HepG2 (cell line): ENCODE measurements at places on chromosomes 3 and 15. TPM values are rescaled to one million over a fixed set of nuclear protein-coding genes. Genes with fewer than 3 reads are reported as not detected.

GRCh38 chr3:6825524-6825923 is 35.4 kb upstream of the GRM7 start:
- no peak overlapping the region for H3K27ac ChIP-seq
- no peaks in the 10 kb centered on the region for H3K36me3 ChIP-seq
- DNase-seq, result no peak

GRCh38 chr15:65904301-65904700 is 35.0 kb downstream of the RAB11A start:
- H3K27me3 ChIP-seq, result no peaks in the 10 kb centered on the region
- no peak overlapping the region for H3K4me3 ChIP-seq
- peaks cover 22% of the 10 kb centered on the region for H3K36me3 ChIP-seq
- H3K27ac ChIP-seq, result no peak overlapping the region
- H3K4me1 ChIP-seq, result peaks cover 27% of the 10 kb centered on the region

DNA sequence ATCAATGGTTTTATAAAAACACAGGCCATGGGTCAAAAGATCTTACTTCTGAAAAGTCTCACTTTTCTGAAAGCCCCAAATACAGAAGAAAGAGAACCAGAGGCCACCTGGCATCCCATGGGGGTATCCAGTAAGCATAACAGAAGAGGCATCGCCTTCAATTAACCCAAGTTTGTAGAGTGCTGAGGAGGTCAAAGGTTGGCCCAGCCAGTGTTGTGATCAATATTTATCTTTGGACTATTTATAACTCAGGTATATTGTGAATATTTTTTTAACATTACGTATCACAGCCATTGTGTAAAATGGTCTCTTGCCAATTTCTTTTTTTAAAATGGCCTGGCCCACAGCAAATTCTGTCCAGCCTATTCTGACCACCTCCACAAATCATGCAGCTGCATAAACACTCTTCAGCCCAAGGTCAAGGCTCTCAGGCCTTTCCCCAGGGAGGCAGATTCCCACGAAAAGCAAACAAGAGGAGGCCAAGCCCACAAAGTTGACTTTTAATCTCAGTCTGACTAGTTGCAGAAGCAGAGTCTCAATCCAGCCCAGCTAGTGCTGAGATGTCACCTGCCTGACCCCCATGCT is 26.2 kb upstream of the SPTBN5 start:
- peaks cover 40% of the 10 kb centered on the region for H3K4me1 ChIP-seq
- DNase-seq, result no peak
- H3K27ac ChIP-seq, result no peak overlapping the region
- no peaks in the 10 kb centered on the region for H3K27me3 ChIP-seq
- peaks cover 6% of the 10 kb centered on the region; the same call in 1 of the 2 replicates for H3K36me3 ChIP-seq

DNA sequence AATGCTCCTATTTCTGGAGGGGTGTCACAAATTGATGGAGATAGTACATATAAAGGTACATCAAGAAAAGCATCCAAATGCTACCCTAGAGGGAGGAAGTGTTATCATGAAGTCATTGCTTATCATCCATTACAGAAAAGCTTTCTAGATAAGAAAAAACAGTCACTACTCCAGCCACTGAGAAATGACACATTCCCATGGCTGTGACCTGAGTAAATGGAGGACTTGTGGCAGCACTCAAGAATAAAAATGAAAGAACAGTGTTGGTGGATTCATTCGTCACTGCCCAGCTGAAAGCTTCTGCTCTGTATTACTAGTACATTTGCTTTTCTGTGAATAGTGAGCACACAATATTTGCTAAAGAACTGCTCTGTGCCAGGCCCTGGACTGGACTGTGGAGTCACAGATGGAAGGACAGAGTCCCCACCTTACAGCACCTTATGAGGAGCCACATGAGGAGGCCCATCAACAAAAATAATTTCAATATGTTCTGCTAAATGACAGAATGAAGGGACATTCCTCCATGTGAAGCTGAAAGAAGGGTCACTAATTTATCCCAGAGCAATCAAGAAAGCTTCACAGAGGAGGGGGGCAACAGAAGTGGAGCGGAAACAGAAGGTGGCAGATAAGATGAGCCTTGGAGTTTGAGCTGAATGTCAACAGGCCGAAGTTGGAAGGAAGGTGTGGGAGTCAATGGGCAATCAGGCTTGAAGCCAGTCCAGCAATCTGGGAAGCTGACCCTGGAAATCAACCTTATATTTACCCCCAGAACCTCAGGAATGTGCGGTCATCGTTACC is 343.5 kb upstream of the TRIM42 start:
- H3K4me3 ChIP-seq, result no peak overlapping the region
- H3K27ac ChIP-seq, result no peak overlapping the region
- H3K4me1 ChIP-seq, result no peaks in the 10 kb centered on the region
- H3K27me3 ChIP-seq, result no peaks in the 10 kb centered on the region

- H3K4me1 ChIP-seq, result peaks cover 14% of the 10 kb centered on the region
- H3K27me3 ChIP-seq, result peaks cover 7% of the 10 kb centered on the region; the same call in 1 of the 3 replicates
- no peak for DNase-seq
- no peaks in the 10 kb centered on the region for H3K36me3 ChIP-seq
Measured at GRCh38 chr15:73054417-73054953, 2.2 kb downstream of the NEO1 start.

- no peaks in the 10 kb centered on the region for H3K36me3 ChIP-seq
- H3K4me3 ChIP-seq, result no peak overlapping the region
- no peaks in the 10 kb centered on the region for H3K4me1 ChIP-seq
- no peaks in the 10 kb centered on the region for H3K27me3 ChIP-seq
Measured at GRCh38 chr3:36206956-36207580, 173.2 kb upstream of the STAC start.

- no peaks in the 10 kb centered on the region for H3K36me3 ChIP-seq
- no peak overlapping the region for H3K27ac ChIP-seq
- H3K27me3 ChIP-seq, result no peaks in the 10 kb centered on the region
- no peaks in the 10 kb centered on the region for H3K4me1 ChIP-seq
Measured at GRCh38 chr3:189756582-189757078, 125.4 kb downstream of the TP63 start.

GRCh38 chr15:41630616-41631217 is 29.5 kb upstream of the MGA start:
- no peak overlapping the region for H3K4me3 ChIP-seq
- peaks cover 45% of the 10 kb centered on the region for H3K4me1 ChIP-seq
- DNase-seq, result peak; percentile 35
- H3K27ac ChIP-seq, result no peak overlapping the region

GRCh38 chr15:31437686-31438085 is 111.1 kb downstream of the KLF13 start:
- H3K36me3 ChIP-seq, result no peaks in the 10 kb centered on the region
- no peak overlapping the region for H3K27ac ChIP-seq
- no peak for DNase-seq

DNA sequence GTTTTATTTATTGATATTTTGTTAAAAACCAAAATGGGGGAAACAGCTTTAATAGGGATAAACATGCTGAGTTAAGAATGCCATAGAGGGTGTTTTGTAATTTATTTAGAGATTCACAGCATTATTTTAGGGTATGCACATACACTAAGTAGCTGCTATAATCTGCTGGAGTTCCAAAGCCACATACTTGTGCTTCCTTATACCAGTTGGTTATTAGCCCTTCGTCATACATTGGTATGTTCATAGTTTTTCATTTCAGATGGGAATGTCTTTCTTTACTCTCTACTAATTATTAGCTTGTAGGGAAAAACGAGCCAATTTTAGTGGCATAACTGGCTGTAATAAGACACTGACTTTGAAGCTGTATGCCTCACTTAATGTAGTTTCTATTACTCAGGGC is 74.9 kb downstream of the PFN2 start:
- no peak overlapping the region for H3K27ac ChIP-seq
- no peaks in the 10 kb centered on the region; the same call in 1 of the 2 replicates for H3K4me1 ChIP-seq
- peaks cover 6% of the 10 kb centered on the region; the same call in 1 of the 3 replicates for H3K36me3 ChIP-seq

DNA sequence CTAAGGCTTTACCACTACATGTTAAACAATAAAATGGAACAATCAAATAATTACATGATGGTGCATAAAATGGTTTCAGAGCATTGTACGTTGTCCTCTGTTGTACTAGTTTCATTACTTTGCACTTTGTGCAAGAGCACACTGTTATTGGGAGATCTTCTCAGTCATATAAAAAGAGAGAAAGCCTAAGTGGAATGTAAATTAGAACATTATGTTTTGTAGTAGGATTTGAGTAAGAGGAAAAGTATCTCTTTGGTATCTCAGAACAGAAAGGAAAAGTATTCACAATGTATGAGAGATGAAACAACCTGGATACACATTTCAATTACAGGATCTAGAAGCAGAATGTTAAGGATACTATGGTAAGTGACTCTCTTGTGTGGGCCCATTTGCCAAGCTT is 26.9 kb upstream of the PLSCR2 start:
- no peaks in the 10 kb centered on the region for H3K36me3 ChIP-seq
- no peaks in the 10 kb centered on the region for H3K27me3 ChIP-seq
- no peak overlapping the region for H3K4me3 ChIP-seq
- no peak overlapping the region for H3K27ac ChIP-seq
- no peak for DNase-seq

DNA sequence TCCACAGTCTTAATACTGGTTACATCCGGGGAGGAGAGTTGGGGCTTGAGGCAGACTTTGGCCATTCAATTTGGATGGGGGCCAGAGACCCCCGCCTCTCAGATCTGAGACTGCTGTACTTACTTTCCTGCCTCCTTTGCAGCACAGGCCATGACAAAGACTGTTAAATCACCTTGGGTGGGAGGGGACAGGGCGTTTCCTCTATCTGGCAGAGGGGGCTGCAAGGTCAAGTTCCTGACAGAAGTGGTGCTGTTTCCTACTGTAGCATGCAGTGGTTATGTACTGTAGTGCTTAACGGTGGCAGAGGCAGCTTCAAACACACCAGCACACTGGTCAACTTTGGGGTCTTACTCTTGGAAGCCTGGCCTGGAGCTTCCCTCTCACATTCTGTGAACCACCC is 261.2 kb upstream of the LRRFIP2 start:
- no peaks in the 10 kb centered on the region for H3K27me3 ChIP-seq
- H3K4me1 ChIP-seq, result no peaks in the 10 kb centered on the region
- H3K36me3 ChIP-seq, result 0 out of 3 replicates have a peak, but pooled peaks cover 6% of the 10 kb centered on the region
- no peak overlapping the region for H3K4me3 ChIP-seq
- no peak overlapping the region for H3K27ac ChIP-seq

DNA sequence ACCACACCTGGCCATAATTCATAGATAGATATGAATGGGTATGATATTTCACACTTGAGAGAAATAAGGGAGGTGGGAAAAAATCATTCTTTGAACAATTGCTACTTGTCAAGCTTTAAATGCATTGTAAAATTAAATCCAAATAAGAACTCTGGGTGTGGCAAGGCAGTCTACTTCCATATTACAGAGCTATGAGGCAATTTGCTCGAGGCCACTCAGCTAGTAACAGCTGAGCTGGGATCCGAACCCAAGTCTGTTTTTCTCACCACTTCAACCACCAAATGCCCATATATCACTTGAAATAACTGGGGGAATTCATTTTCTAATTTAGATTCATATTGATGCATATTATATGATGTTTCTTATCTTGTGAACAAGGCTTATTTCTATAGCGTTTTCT is 482.2 kb upstream of the ADAMTS9 start:
- DNase-seq, result no peak
- H3K4me1 ChIP-seq, result peaks cover 9% of the 10 kb centered on the region
- H3K27ac ChIP-seq, result no peak overlapping the region

GRCh38 chr15:64772488-64772887 is 2.9 kb downstream of the RBPMS2 start:
- H3K27ac ChIP-seq, result no peak overlapping the region
- peaks cover 7% of the 10 kb centered on the region for H3K27me3 ChIP-seq
- H3K4me3 ChIP-seq, result no peak overlapping the region
- no peaks in the 10 kb centered on the region for H3K36me3 ChIP-seq
- DNase-seq, result no peak
- peaks cover 8% of the 10 kb centered on the region; the same call in 1 of the 2 replicates for H3K4me1 ChIP-seq

The IL17RC gene
- total RNA-seq, result 10.7 and 20.7 TPM in 2 replicates

The IGF2BP2 gene
- total RNA-seq, result 46.0 and 46.3 TPM in 2 replicates

The PRR23B gene
- total RNA-seq, result not detected in 2 replicates

The SLC12A8 gene
- 0.13 and 0.71 TPM in 2 replicates for total RNA-seq

The FAM81A gene
- total RNA-seq, result 0.09 and 0.18 TPM in 2 replicates

The ZNF662 gene
- not detected in 2 replicates for total RNA-seq

The ANKUB1 gene
- total RNA-seq, result not detected in 2 replicates

The IQCH gene
- total RNA-seq, result 0.48 and 0.55 TPM in 2 replicates

The LMAN1L gene
- total RNA-seq, result not detected in 2 replicates

The GNAI2 gene
- 34.5 and 51.1 TPM in 2 replicates for total RNA-seq

The DUOXA2 gene
- total RNA-seq, result not detected in 2 replicates

The CHRM5 gene
- total RNA-seq, result not detected in 2 replicates

The TXNRD3 gene
- total RNA-seq, result 20.7 and 26.4 TPM in 2 replicates
